HuH-7 (cell line): ENCODE measurements at places on chromosomes 16 and 17.

- DNase-seq, result no peak
These were observed 15.1 kb downstream of the C16orf54 start for GRCh38 chr16:29730649-29731048.

GRCh38 chr16:27879601-27880247, 183.8 kb downstream of the GSG1L start:
- DNase-seq, result no peak

DNA sequence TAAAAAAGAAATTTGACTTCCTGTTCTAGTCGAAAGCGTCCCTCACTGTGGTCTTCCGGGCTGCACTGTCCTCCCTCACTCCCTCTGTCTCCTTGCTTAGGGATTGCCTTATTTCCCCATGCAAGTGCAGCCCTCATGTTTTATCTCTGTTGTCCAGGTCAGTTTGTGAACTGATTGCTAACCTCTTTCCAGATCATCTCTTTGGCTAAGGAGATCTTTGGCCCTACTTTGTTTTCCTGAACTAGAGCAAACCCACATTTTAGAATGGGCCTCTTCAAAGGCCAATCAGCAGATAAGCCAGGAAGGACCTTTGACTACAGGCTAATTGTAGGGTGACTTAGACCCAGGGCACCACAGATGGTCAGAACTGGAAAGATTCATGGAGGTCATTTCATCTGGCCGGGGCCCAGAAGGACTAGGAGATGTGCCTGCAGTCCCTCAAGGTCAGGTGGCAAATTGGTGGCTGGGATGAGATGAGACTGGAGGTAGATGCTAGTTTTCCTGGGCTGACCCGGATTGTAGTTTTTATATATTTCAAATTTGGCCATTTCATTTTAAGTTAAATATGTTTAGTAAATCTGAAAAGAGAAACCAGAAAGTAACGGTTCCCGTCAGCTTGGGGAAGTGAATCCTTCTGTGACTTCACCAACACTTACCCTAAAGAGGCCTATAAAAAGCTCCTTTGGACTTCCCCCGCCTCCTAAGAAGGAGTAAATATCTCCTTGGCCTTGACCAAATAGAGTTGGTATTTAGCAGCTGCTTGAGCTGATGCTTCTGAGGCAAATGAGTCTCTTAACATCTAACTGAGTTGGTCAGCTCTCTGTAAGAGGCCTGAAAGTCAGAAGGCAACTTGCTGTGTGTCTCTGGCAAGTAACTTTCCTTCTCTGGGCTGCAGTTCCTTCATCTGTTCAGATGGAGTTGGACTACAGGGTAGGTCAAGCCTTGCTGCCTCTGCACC, 6.2 kb upstream of the SLC25A19 start:
- DNase-seq, result peak; percentile 45

DNA sequence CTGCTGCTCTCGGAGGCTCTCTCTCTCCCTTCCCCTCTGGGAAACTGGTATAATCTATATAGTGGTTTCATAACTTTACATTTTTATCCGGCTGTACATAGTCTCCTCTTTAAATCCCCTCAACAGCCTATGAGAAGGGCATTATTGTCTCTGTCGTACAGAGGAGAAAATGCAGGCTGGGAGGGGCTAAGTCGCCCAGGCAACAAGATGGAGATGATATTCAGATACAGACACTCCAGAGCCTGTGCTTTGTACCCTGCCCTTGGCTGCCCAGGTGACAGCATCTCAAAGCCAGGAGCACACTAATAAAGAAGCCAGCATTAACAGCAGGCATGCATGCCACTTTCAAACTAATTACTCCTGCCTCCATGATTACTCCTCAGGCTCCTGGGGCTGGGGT, 4.7 kb upstream of the EIF1 start:
- DNase-seq, result no peak

GRCh38 chr17:44655983-44656710, at the start of gene MEIOC:
MEIOC (plus strand) TSS chr17:44656468; CDS start chr17:44656614, 146 bp downstream.
- DNase-seq, result no peak

GRCh38 chr16:13560151-13560550, 359.8 kb upstream of the ERCC4 start:
- DNase-seq, result no peak

DNA sequence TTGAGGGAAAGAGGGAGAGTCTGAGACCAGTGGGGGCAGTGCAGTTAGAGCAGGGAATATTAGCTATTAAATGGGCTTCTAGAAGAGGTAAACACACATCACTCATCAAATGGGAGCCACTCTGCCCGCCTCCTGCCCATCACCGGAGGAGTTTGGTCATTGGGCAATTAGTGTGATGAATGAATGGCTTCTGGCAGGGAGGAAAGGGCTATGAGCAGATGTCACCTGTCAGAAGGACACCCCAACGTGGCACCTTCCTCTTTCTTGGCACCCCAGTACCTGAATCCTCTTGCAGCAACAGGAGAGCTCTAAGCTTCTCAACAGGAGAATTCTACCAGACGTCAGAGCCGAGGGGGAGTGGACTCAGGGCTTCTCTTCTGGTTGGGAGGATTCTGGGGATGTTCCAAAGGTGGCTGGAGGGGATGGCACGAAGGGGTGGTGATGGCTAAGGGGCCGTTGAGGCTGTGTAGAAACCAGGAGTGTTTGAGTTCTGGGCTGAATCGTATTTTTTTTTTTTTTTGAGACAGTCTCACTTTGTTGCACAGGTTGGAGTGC, 11.0 kb downstream of the C1QTNF1 start:
- no peak for DNase-seq

- DNase-seq, result no peak
These were observed 74.4 kb upstream of the ARL4D start for GRCh38 chr17:43324205-43324893.

GRCh38 chr16:87342978-87343752, 26.0 kb upstream of the C16orf95 start:
- no peak for DNase-seq

DNA sequence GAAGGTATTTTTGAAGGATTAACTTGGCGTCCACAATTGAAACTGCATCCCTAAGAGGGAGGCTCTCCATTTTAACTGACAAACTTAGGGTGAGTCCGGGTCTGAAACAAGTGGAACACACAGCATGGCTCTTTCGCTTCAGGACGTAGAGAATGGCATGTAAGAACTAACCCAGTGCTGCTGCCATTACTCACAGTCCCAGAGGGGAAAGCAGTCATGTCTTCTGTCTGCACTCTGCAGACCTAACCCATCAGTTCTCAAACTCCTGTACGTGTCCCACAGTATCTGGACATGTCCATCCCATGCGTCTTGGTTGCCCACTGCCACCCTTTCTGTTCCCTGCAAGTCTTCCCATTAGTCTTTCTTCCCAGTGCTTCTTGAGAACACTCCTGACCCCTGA, 563 bp downstream of the ST6GALNAC1 start:
- DNase-seq, result no peak

- no peak for DNase-seq
These were observed 95.2 kb upstream of the SEC14L1 start for GRCh38 chr17:77045441-77046041.

- DNase-seq, result peak; percentile 77
These were observed 547 bp downstream of the PLCD3 start for GRCh38 chr17:45131616-45132319.

DNA sequence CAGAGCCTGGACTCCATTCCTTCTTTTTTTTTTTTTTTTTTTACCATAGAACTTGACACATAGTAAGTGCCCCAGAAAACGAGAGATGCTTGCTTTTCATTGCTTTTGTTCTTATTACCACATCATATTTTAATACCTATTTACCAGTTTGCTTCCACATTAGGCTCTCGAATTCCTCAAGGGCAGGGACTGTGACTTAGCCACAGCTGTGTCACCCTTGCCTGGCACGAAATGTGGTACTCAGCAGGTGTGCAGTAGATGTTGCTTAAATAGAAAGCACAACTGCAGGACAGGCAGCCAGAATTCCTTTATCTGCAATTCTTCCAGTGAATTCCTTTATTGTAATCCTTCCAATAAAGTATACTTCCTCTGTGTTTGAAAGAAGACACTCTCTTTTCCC, 393.0 kb downstream of the HAPSTR1 start:
- DNase-seq, result no peak

GRCh38 chr16:89577055-89577759, 1.6 kb downstream of the CPNE7 start:
- no peak for DNase-seq

GRCh38 chr16:47016700-47017133, 43.2 kb upstream of the DNAJA2 start:
- DNase-seq, result no peak

DNA sequence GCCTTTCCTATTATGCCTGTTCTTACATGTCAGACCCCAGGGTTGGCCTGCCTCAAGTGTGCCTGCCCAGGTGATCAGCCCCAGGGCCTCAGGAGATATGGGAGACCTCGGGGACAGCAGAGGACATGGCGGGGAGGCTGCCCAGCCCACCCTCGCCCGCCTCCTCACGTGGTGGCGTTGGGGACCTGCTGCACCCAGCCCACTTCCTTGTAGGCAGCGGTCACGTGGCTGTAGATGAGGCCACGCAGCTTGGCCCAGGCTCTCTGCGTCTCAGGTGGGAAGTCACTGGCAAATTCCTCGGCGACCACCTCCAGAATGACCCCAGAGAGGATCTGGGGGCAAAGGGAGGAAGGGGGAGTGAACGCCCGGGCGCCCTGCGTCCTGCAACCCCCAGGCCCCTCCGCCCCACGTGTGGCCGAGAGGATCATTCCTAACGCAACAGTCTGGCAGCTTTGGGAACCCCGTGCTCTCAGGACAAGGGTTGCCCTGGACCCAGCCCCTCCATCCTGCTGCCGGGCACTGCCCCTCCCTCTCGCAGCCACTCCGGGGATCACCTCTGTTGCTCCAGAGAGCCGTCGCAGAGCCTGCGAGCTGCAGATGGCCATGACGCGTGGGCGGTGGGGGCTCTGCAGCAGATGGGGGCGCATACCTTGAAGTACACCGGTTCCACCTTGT, 6.6 kb downstream of the CYGB start:
- DNase-seq, result no peak

GRCh38 chr17:14307560-14308024, 6.7 kb downstream of the HS3ST3B1 start:
- no peak for DNase-seq

DNA sequence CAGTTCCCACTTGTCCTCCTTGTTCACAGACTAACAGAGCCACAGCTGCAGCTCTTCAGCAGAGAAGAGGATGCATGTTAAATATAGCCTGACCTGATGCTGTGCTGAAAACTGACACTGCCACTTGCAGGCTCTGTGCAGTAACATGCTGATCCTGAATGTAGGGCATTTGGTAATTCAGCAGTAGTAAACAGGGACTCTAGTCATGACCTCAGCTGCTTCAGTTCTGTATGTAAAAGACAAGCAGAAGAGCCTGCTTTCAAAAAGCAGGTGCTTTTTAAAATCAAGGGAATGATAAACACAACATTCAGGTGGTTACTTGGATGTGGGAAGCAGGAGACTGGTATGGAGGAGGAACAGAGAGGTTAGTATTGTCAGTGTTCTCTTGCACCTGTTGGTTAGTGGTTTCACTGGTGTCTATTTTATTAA, 33.8 kb downstream of the ESRP2 start:
- no peak for DNase-seq

DNA sequence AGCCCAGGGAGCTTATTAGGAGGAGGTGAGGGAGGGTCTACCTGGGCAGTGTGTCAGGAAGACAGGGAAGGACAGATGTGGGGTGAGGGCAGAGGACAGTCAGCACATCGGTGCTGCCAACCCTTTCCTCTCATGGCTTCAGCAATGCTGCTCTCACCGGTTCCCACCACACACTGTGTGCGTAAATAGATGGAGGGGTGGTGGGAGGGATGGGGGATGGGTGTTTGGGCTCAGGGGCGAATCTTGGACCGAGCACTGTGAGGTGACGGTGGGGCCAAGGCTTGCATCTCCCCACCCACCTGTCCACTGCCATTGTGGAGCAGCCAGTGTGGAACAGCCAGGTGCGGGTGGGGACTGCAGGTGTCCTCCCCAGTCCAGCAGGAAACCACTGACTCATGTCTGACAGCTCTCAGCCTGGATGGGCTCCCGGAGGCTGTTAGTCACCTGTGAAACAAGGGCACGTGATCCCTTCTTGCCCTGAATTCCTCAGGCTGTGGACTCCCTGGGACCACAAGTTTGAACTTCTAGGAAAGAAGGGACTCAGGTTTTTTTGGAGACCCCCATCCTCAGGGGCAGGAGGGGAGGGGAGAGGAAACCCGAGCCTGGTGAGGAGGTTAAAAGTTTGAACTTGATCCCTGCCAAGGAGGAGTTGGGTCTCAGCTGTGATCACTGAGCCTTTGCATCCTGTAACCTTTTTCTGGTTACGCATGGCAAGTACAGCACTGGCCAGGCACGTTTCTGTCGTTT, 42.7 kb upstream of the SMPD3 start:
- DNase-seq, result no peak

DNA sequence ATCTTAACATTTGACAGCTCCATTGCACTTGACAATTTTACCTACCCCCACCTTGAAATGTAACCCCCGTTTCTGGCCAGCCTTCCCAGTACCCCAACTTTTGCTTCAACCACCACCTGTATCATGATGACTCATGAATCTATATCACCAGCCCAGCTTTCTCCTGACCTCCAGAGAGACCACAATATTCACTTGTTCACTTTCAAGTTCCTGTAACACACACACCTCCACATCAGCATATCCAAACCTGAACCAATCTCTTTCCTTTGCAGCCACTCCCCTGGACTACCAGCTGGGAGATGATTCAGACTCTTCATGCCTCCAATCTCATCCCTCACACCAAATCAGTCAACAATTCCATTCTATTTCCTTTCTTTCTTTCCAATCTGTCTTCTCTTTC, 8.0 kb downstream of the SMG6 start:
- DNase-seq, result no peak

DNA sequence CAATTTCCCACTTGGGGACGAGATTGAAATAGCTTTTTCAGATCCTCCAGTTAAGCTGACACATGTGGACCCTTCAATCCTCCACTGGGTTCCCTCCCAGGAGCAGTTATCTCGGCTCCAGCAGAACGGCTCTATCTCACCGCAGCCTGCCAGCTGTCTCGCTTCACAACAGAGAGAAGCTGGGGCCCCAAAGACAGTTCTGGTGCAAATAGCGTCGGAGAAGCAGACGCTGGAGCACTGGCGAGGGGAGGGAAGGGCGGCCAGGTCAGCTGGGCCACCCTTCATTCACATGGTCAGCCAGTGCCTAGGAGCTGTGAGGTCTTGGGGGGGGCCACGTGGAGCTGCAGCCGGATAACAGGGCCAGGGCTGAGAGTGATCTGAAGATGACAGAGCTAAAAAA, 141.3 kb upstream of the SDK2 start:
- no peak for DNase-seq

- peak; percentile 97 for DNase-seq
These were observed 6.6 kb downstream of the WFIKKN2 start for GRCh38 chr17:50841949-50842354.

DNA sequence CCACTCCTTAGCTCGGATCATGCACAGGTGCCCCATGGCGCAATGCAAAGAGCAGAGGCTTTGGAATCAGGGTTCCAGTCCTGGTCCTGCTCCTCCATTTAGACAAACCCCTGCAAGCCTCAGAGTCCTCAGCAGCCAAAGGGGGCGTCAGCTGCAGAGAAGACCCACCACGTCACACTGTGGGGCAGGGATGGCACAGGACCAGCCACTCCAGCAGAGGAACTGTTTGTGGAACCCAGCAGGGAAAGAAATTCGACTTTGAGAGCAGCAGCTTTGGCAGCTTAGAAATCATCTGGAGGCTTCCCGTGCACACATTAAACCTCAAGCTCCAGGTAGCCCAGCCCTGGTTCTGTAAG, 25.2 kb downstream of the C17orf100 start:
- DNase-seq, result no peak
